ENCODE measurements at places on chromosomes 1 and 21.

GRCh38 chr1:30519201-30519763, 204.1 kb downstream of the MATN1 start:
- no peak for DNase-seq

DNA sequence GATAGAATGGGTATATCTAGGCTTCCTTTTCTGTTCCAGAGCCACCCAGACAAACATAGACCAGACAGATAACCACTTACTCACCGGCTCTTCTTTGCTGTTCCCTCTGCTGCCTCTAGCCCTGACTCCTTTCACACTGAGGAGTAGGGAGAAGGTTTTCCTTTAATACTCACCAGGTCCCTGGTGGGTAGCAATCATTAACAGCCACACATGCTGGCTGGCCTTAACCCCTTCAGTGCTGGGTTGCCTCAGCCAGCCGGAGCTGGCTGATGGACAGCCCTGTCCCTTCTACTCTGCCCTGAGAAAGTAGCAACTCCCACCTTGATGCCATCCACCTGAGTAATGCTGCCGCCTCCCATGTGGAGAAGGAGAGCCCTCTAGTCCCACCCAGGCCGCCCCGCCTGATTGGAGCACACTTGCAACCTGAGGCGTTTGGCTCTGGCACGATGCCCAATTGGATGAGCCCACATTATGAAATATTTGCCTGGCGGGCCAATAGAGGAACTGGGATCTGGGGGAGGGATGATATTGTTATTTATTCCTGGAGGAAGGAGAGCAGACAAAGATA, 71.6 kb downstream of the PLEKHA6 start:
- DNase-seq, result peak; percentile 93

GRCh38 chr1:14094611-14095400, 394.8 kb downstream of the PRDM2 start:
- peak; percentile 26 for DNase-seq

DNA sequence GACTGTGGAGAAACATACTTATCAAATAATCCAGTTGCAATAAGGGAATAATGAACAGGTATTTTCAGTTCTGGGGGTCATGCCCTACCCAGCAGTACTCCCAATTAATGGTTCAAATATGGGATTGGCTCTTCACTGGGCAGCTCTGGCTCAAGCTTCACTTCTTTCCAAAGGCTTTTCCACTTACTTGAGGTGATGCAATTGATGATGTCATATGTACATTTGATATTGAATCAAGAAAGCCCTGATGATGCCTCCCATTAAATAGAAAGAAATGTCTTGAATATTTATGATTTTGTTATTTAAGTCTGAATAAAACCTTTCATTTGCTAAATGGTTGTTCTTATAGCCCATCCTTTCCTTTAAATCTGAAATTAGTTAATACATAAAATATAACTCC, 789.9 kb downstream of the USP25 start:
- no peak for DNase-seq

- peak; percentile 51 for DNase-seq
These were observed 810 bp downstream of the RGS5 start for GRCh38 chr1:163201906-163202305.
